Sciatic nerve (tissue), 2 donors: ENCODE measurements at places on chromosomes 11 and 22.
A peak's percentile ranks its signal among the peaks of the same experiment; 100 is the strongest.

GRCh38 chr22:33922349-33922681 lies 2.0 kb upstream of the LARGE1 start:
- DNase-seq = peak; percentile 63

DNA sequence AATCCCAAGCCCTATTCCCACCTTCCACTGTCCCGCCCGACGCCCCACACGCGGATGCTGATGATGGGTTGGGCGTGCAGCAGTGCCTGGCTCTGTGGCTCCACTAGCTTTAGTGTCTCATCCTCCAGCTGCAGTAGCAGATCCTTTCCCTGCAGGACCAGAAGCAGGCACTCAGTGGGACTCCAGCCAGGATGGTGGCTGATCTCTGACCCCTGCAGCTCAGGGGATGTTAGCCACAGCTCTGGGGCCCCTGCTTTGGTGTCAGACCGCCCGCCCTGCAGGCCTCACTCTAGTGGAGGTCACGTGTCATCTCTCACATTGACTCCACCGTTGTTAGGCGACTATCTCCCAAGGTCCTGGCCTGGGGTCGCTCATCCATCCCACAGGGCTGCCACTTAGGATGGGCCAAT lies 11.8 kb downstream of the SMPD1 start:
- no peak for DNase-seq

DNA sequence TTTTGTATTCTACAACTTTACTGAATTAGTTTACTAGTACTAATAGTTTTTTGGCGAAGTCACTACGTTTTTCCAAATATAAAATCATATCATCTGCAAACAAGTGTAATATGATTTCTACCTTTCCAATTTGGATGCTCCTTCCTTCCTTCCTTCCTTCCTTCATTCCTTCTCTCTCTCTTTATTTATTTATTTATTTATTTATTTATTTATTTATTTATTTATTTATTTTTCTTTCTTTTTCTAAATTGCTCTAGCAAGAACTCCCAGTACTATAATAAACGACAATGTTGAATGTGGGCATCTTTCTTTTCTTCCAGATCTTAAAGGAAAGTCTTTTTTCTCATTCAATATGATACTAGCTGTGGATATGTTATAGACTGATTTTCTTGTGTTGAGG lies 656.0 kb upstream of the LUZP2 start:
- no peak for DNase-seq

- DNase-seq = no peak
Measured at GRCh38 chr11:30741039-30741550, 154.9 kb upstream of the MPPED2 start.

DNA sequence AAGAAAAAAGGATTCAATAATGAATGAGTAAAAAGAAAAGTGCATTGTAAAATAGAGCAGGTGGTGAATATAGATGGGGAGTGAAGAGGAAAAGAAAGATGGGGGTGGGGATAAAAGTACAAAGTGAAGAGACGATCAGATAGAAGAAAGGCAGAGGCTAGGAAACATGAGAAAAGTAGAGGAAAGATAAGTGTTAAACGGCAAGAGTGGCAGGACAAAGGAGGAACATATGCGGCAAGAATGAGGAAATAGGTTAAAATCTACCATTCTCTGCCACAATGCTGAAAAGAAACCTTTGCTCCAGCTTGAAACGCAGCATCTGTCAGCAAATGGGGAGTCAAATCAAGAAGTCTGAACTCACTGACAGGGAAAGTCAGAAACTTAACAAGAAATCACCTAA lies 6.8 kb downstream of the FUT4 start:
- no peak for DNase-seq

DNA sequence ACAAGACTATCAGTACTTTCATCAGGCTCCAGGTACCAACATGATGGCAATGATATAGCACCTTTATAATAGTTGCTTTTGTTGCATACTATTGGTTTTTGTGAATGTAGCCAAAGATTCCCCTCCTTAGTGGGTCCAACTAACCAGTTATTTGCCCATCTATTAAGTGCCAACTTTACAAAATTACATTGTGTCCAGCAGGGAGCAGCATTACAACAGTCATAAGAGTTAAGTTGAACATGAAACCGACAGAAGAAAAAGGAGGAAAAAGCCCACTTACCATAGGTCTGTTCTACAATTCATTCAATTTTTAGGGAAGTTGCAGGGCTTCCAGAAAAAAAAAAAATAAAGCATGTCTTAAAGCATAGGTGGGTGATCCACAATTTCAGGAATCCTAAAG lies 21.6 kb downstream of the IMMP1L start:
- DNase-seq = no peak
